Umbilical cord (tissue), 2 donors: ENCODE measurements at places on chromosomes 3 and 15. TPM values are rescaled to one million over a fixed set of nuclear protein-coding genes. Genes with fewer than 3 reads are reported as not detected.

APOD gene
- not detected for total RNA-seq

GRCh38 chr3:15327941-15328340, 4.4 kb downstream of the SH3BP5 start:
- DNase-seq: no peak

DNA sequence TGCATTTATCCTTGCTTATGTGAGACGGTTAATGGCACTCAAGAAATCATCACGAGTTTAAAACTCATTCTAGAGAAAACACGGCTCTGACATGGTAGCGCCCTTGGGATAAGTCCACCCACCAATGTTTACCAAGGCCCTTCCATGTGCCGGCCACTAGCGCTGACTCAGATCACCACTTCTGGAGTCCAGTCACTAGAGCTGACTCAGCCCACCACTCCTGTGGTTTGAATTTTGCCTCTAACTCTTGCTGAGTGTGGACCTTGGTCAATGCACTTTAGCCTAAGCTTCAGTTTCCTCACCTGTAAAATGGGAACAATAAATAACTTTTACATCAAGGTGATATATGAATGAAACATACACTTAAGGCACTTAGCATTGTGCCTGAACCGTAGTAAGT, 358.4 kb upstream of the PROK2 start:
- no peak for DNase-seq

- DNase-seq: no peak
Observed at GRCh38 chr15:45107941-45108630, 5.9 kb downstream of the DUOX2 start.

DNA sequence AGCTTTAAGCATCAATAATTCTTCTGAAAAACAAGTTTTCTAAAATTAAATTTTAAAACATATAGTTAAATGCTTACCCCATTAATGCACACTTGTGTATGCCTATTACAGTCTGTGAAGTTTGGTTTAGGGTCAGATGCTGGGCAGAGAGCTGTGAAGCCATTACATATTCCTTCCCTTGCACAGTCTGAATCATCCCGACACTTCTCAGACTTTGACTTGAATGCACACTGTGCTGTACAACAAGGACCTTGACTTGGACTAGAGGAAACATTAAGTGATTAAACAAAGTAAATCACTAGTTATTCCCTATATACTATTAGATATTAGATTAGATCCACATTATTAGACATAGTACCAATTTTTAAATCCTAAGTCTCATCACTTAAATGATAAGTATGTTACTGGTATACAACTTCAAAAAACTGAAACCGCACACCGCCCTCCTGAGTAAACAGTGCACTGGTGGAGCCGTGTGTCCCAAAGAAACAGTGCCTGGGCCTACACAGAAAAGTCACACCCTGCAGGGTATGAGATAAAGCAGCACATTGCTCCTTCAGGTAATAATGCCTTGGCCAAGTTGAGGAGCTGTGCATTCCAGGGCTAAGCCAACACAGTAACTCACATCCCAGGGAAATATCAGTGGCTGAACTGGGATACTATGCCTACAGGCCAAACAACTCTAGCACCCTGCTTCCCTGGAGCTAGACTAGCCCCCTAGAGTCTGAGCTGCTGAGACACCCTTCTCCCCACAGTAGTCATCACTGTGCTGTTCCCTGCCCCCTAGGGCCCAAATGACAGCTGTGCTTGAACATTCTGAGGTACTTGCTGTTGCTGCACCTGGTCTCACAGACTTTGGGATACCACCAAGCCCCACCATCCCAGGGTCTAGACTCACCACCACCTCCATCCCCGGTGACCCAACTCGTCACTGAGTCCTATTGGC, 137.5 kb downstream of the ADAM10 start:
- DNase-seq: no peak

DNA sequence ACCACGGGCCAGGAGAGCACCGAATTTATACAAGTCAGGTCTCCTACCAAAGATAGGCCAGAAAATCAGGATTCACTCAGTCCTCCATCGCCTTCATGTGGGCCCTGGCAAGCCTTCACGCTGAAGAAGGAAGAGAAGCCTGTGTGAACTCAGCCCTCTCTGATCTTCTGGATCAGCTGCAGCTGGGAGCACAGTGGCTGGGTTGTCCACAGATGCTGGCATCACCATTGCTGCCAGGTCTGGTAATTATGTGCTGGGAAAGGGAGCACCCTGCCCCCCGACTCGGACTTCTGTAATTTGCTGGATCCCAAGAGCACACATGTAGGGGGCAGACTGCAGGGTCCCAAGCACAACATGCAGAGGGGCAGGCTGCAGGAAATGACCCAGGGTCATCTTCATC, 12.4 kb upstream of the PDE8A start:
- DNase-seq: no peak
